ENCODE measurements at places on chromosomes 12 and 14. TPM values are rescaled to one million over a fixed set of nuclear protein-coding genes. Genes with fewer than 3 reads are reported as not detected.

Gene NTS
- total RNA-seq = not detected

Gene LEMD3
- total RNA-seq = 28.6 TPM

Gene TDRD9
- total RNA-seq = 1.1 TPM

Gene RNASE4
- 171 TPM for total RNA-seq

Data from subcutaneous adipose tissue (tissue), 4 donors.